ENCODE measurements at places on chromosomes 5 and 9. TPM values are rescaled to one million over a fixed set of nuclear protein-coding genes. Genes with fewer than 3 reads are reported as not detected.

LCN15 gene
- 0.32 TPM for total RNA-seq

EGFLAM gene
- total RNA-seq, result 132 TPM

PCDHGB5 gene
- 5.9 TPM for total RNA-seq

CDH10 gene
- not detected for total RNA-seq

FAM163B gene
- not detected for total RNA-seq

GABRG2 gene
- not detected for total RNA-seq

PCDHB10 gene
- total RNA-seq, result 1.4 TPM

GRCh38 chr5:172497591-172498255, 43.4 kb upstream of the SH3PXD2B start:
- peak; percentile 83 for DNase-seq

DNA sequence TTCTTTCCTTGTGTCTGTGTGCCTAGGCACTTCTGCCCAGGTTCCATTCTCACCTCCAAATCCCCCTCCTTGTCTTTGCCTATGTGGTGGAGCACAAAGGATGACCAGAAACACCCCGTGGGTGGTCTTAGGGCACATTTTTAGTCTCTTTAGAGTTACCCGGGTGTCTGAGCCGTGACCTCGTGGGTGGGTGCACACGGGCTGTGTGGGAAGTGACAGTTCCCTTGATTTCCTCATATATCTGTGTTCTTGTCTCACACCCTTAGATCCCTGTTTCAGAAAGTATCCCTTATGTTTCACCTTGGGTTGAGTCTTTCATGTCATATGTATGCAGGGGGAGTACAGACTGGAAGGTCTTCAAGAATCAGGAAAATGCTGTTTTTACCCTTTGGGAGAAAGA, 13.4 kb upstream of the SMIM32 start:
- DNase-seq, result no peak

DNA sequence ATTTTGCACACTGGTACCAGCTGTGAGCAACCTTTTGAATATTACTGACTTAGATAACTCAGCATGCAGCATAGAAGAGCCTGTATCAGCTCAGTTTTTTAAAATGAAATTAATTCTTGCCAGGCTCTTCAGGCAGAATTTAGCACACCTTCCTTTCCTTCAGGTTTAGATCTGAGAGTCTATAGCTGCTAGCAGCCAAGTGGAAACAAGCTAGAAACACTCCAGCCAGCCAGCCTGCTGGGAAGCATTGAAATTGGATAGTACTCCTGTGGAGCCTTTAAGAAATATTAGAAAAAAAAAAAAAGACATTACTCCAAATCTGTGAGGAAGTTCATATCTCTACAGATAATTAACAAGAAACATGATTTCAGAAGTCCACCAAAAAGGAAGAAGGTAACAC, 812.2 kb downstream of the DTWD2 start:
- no peak for DNase-seq

DNA sequence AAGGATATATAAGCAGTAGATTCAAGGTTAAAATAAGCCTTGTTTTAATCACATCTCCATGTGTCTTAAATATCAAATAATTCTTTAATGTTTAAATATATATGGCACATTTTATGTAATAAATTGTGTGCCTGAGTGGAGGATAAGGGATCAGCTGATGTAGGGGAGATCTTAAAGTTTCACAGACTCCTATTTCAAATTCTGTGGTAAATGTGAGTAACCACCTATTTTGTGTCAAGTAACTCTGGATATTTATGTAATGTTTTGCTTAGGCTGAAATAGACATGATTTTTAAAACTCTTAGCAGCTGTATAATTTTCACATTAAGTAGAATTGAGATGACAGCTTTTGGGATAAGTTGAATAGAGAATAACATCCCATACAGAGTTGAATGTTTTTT, 41.3 kb upstream of the ITGA2 start:
- DNase-seq, result no peak

DNA sequence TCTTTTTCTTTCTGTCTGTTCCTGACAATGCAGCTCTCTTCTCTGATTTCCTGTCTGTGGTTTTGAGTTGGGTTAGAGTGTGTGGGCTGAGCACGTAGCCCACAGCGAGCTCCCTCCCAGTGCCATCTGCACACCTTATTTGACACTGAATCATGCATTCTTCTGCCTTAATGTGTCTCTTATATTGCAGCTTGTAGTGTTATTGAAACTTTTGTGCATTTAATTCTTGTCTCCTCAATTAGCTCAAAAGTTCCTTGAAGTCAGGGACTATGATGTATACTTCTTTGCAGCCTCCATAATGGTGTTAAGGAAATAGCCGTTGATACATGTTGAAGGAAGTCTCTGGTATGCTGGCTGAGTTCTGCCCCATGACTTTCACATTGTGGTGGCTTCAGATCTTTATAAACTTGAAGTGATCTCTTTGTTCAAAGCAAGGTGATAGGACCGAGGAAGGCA, 576.2 kb upstream of the CLINT1 start:
- DNase-seq, result no peak

DNA sequence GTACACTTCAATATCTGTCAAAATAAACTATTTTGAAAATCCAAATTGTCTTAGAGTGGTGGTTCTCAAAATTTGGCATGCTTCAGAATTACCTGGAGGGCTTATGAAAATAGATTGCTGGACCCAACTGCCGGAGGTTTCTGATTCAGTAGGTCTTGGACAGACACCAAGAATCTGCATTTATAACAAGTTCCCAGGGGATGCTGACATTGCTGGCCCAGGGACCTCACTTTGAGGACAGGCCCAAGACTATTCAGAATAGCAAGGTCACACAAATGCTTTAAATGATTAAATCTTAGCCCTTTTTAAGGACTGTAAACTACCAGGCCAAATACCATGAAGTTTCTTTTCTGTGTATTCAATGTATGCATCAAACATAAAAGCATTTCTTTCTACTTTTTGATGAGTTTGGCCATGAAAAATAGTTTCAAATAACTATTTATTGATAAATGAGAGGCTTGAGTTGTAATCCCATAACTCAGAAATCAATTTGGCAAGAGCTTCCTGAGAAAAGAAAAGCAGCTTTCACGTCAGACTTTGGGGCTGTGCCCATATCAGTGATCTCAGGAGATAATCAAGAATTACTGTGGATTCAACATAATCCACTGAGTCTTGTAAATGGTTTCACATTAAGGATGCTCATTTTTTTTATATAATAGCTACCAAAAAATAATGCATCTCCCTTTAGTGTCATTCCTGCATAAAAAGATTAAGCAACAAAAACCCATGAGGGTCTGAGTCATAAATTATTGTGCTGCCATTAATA, 191.4 kb downstream of the FRMD3 start:
- DNase-seq, result no peak

- DNase-seq, result no peak
Observed at GRCh38 chr5:45533663-45534062, 162.5 kb downstream of the HCN1 start.

- no peak for DNase-seq
Observed at GRCh38 chr9:104970271-104970987, 42.5 kb upstream of the ABCA1 start.

GRCh38 chr5:129074903-129075302, 19.6 kb upstream of the ISOC1 start:
- no peak for DNase-seq

- DNase-seq, result peak; percentile 72
Observed at GRCh38 chr9:134484479-134484878, 157.1 kb upstream of the COL5A1 start.

- no peak for DNase-seq
Observed at GRCh38 chr5:126619781-126620180, 19.0 kb downstream of the PHAX start.

DNA sequence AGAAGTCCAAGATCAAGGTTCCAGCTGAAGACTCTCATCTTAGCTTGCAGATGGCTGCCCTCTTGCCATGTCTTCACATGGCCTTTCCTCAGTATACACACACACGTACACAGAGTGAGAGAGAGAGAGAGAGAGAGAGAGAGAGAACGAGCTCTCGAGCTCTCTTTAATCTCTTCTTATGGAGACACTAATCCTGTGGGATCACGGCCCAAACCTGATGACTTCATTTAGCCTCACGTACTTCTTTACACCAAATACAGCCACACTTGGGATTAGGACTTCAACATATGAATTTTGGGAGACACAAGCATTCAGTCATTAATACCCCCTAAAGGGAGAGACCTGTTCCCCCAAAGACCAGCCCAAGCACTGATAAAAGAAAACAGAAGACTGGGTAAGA, 42.8 kb downstream of the SIL1 start:
- no peak for DNase-seq

DNA sequence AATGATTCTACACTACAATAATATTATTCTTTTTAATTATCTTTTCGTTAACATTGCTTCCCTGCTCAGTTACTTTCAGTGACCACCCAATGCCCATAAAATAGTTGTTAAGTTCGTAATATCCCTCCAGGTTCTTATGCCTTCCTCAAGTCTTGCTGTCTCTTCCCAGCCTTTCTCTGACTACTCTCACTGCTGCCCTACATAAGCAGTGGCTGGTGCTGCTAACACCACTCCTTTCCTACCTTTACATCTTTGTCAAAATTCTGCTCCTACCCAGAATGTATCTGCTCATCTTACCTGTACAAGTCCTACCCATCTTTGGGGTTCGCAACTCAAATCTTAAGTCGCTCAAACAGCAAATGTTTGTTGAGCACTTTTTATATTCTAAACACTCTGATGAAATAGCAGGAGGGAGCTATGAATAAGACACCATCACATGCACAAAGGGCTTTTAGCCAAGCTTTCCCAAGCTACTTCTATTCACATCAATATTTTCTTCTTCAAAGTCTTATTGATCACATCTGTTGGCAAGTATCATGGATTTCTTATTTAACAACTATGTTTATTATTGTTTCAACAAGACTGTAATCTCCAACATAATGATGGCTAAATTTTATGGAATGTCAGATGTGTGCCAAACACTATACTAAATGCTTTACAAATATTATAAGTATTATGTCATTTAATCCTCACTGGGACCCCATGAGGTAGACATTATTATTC, 29.5 kb downstream of the SLC25A46 start:
- no peak for DNase-seq

GRCh38 chr9:7405924-7406604, 393.5 kb downstream of the DMAC1 start:
- DNase-seq, result no peak

GRCh38 chr9:91144769-91145168, 216.9 kb downstream of the AUH start:
- no peak for DNase-seq

DNA sequence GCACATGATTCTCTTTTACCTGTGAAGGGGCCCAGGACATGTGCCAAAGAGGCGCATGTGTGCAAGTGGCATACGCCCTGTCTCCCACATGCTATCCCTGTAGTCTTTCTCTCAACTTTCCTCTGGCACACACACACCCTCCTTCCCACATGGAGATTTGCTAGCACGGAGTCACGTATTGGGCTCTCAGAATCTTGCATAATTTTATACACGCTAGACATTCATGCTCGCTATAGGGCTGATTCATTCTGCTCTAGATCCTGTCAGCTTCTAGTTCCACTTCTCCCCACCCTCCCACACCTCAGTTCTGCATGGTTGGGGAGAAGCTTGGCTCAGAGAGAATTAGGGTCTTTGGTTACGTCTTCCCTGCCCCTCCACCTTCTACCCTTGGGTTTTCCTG, 72.8 kb downstream of the CD180 start:
- DNase-seq, result no peak

Data from mesenteric fat pad (tissue), 1 donor.